CD4-positive, alpha-beta T cell treated with Interleukin-2 at 100 ng/mL for 4 hours (primary cell): ENCODE measurements at places on chromosomes 4 and X.

GRCh38 chrX:40831750-40832149 lies 96.4 kb upstream of the MED14 start:
- no peak for DNase-seq

DNA sequence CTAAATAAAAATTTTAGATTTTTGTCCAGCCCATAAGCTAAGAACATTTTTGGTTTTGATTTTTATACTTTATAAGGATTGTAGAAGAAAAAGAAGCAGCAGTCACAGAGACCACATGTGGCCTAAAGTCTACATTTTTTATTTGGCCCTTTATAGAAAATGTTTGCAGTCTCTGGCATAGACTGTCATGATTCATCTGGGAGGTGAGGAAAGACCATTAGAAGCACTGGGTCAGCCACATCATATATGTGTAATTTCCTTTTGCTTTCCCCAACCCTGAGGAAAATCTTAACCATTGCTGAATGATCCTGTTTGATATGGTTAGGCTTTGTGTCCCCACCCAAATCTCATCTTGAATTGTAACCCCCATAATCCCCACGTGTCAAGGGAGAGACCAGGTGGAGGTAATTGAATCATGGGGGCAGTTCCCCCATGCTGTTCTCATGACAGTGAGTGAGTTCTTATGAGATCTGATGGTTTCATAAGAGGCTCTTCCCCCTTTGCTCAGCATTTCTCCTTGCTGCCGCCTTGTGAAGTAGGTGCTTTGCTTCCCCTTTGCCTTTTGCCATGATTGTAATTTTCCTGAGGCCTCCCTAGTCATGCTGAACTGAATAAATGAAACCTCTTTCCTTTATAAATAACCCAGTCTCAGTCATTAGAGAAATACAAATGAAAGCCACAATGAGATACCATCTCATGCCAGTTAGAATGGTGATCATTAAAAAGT lies 12.1 kb upstream of the COPS4 start:
- no peak for DNase-seq

- DNase-seq = no peak
These were observed 40.4 kb downstream of the CCDC158 start for GRCh38 chr4:76380561-76380960.

DNA sequence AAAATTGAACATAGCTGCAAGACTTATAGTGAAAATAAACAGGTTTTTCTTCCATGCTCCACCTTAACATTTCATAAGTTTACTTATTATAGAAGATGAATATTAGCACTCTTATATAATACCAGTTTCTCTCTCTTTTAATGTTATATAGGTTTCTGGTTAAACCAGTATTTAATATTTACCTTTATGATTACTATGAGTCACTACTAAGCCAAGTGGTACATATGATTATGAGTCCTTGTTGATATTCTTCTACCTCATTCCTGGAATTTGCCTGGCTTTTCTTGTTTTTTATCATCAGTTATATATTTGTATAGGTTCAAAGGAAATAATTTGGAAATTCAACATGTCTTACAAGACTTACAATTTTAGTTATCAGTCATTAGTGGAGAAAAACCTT lies 89.9 kb upstream of the MAOA start:
- DNase-seq = no peak

GRCh38 chr4:130648570-130648969 lies 1552.6 kb downstream of the C4orf33 start:
- no peak for DNase-seq

DNA sequence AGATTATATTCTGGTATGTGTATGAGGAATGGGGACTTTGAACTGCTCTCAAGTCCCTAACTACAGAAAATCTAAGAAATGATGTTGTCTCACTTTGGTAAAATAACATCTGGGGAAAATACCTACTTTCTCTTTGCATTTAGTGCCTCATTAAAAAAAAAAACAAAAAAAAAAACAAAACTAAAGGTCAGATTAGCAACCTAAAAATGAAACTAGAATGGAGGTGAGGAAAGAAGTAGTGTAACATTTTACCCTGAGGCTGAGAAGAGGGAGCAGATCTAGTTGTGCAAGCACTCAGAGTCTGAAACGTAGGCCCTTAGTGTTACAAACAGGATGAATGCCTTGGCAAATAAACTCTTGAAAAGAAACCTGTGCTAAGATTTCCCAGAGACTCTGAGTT lies 56.0 kb downstream of the VGLL1 start:
- peak; percentile 33 for DNase-seq

DNA sequence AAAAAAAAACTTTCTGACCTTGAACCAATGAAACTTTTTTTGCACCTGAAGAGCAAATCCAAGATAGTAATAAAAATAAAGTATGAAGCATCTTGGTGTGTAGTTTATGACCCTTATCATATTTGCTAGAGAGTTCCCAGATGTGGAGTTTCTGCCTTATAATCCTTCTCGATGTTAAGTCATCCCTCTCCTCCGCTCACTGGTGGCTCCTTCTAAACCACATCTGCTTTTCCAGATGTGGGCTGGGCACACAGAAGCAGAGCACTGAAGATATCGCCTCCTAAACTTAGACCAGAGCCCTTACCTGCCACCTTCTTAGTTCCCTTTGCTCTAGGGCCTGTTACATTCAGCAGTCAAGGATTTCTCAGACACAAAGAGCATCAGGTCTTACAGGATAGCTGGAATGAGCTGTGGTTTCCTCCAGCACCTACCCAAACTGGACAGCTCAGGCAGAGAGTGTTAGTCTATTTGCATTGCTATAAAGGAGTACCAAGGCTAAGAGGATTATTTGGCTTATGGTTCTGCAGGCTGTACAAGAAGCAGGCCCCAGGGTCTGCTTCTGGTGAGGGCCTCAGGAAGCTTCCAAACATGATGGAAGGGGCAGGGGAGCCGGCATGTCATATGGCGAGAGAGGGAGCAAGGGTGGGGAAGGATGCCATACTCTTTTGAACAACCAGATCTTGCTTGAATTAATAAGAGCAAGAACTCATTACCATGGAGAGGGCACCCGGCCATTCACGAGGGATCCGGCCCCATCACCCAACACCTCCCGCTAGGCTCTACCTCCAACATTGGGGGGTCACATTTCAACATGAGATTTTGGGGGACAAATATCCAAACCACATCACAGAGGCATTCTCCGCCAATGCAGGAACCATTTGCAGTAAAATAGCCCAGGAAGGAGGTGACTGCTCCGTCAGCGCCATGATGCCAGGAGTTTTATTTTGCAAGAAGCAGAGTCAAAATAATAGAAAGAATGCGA lies 75.6 kb upstream of the HELT start:
- no peak for DNase-seq

DNA sequence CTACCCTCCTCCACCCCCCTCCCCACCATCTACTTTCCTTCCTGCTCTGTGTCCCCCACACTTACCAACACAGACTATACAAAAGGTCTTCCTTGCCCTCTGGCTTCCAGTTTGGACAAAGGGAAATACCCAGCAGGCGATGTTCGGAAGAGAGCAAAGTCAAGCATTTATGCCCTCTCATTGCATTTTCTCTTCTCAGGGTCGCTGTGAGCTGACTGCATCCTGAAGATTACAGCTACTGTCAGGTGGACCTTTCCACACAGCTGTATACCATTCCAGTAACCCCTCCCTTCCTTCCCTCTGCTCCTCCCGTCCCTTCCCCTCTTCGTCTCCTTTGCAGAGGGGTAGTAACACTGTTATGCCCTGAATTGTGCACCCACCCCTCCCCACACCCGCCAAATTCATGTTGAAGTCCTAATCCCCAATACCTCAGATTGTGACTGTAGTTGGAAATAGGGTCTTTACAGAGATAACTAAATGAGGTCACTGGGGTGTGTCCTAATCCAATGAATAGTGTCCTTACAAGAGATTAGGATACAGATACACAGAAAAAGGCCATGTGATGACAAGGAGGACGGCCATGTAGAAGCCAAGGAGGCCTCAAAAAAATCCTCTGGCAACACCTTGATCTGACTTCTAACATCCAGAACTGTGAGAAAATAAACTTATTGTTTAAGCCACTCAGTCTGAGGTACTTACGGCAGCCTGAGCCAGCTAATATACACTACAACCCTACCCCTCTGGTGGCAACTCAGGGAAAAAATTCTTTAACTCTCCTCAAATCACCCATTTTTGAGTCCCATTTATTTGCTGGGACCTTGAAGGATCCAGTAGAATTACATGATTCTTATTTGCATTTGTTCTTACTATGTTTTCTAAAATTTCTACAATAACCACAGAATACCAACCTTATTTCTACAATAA lies 11.7 kb downstream of the MORF4L2 start:
- no peak for DNase-seq

DNA sequence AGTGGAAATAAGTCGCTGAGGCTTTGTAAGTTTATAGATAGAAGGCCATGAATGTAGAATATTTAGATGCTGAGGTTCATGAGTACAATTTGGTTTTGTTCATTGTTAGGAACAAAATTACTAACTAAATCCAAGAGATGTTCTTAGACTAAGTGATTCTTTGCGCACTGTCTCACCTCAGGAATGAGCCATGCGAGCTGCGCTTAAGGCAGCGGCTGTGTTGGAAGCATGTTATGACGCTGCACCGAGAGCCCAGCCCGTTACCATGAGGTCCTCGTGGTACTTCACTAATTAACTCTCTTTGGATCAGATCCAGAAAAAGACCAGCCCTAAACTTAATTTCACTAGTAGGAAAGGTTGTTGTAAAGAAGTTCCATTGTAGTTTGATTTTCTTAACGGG lies 166.2 kb downstream of the RAPGEF2 start:
- no peak for DNase-seq

DNA sequence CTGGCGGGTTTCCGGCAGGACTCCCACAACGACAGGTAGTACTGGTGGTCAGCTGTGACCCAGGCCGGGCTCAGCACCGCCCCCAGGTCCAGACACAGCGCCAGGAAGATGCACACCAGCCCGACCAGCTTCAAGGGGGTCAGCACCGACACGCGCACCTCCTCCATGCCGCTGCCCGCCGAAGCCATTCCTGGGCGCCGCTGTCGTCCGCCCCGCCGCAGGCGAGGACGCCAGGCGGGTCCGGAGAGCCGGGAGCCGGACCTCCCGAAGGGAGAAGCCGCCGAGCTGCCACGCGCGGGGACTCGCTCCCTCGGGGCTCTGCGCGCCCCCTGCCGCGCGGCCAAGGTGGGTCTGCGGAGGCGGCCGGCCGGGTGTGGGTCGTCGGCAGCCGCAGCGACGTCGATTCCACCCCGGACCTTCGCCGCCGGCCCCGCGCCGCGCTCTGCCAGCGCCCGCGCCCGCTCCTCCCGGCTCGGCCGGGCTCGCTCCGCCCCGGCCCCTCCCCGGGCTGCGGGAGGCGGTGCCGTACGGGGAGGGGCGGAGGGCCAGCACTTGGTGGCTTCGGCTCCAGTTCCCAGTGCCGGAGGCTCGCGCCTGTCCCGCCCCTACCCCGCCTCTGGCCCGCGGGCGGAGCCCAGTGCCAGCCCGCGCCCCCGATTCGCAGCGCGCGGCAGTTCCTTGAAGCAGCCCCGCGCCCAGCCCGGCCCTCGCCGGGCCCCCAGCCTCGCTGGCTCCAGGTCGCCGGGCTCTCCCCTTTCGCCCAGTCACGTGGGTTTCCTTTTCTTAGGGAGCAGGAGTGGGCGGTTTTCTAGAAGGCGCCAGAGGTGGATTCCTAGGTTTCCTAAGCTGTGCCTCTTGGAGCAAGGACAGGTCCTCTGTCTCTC lies at the start of gene TMEM47:
Gene TMEM47 (minus strand): TSS at position 444 of the 884 bp plus-strand sequence. CDS start 256 bp downstream, at position 188.
- DNase-seq = no peak

DNA sequence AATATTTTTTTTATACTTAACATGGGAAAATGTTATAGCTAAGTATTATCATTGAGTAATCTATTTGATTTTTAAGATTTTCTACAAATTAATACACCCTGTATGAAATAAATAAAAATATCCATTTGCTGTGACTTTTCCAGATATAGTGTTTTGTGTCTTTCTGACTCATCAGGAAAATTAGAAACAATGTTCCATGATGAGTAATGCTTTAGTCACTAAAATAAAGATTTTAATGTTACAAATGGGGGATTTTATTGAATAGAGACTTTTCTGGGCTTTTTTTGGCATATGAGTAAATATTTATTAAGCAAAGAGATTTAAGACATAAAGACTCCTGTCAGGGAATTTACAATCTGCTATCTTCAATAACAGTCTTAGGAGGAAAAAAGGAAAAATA lies 279.2 kb upstream of the NOCT start:
- no peak for DNase-seq

DNA sequence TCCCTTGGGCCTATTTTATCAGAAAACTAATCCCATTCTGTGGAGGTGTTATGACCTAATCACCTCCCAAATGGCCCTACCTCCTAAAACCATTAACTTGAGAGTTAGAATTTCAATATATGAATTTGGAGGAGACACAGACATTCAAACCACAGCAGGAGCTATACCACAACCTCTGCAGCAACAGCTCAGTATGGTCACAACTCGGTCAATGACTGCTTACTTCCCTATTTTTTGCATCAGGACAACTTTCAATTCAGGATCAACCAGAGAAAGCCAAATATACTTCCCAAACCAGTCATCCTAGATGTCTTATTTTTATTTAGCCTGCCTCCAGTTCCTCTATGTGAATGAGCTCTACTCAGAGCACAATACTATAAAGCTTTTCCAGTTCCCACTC lies 11.3 kb upstream of the SMARCA5 start:
- no peak for DNase-seq

- peak; percentile 24 for DNase-seq
These were observed 507 bp downstream of the LIN54 start for GRCh38 chr4:83010111-83010521.

GRCh38 chr4:121978172-121978516 lies 26.3 kb upstream of the TRPC3 start:
- peak; percentile 5 for DNase-seq

DNA sequence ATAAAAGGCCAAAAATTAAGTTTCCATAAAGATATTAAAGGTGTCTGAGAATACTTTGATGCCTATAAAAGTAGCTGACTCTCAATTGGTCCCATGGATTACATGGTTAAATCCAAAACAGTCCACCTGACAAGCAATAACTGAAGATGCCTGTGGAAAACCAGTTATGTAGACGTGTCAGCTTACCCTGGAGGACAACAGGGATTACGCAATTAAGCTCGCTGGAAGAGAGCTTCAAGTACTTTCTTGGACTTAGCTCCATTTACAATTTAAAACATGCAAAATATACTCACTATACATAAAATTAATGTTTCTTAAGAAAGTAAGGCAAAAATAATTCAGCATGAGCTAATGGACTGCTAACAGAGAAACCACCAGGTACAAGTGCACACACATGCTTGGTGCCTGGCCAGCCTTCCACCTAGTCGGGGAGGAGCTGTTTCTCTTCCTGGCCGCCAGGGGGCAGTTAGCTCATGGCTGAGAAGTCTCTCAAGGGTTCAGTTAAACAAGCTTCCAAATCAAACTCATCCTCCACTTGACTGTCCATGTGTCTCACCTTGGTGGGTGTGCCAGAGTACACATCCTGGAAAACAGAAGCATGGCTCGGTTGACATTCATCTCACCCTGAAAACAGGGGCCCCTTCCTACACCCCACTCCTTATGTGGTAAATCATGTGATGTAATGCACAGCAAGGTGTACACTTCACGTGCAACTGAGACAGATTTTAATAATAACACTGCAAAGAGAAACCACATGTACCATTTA lies 9.2 kb upstream of the FAM53A start:
- peak; percentile 87 for DNase-seq
